Lung (tissue), 17 donors: ENCODE measurements at places on chromosomes 7 and 10. TPM values are rescaled to one million over a fixed set of nuclear protein-coding genes. Genes with fewer than 3 reads are reported as not detected.

DNA sequence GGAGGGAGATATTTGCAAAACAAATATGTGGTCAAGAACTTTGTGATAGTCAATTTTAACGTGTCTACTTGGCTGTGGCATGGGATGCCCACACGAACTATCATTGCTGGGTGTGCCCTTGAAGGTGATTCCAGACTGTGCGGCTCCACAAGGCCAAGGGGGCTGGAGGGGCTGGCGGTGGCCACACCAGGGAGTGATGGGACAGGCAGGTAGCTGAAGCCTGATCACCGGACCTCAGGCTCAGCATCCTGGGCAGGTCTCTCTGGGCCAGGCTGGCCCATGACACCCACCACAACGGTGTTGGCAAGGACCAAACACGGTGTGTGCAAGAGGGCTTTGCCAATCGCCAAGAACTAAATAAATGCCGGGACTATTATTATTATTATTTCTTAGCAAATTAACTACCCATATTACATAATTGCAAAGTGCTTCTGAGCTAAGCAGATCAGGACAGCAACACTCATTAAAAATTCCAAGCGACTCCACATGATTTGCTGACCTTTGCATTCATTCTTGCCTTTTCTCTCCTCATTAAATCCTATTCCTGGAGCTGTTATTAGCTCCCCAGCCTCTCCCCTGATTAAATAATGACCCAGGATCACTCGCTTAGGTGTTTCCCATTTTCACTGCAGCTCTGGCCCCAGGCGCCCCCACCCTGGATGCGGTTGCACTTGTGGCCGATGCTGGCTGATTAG lies 35.4 kb upstream of the PPP2R2D start:
- no peak for DNase-seq

DNA sequence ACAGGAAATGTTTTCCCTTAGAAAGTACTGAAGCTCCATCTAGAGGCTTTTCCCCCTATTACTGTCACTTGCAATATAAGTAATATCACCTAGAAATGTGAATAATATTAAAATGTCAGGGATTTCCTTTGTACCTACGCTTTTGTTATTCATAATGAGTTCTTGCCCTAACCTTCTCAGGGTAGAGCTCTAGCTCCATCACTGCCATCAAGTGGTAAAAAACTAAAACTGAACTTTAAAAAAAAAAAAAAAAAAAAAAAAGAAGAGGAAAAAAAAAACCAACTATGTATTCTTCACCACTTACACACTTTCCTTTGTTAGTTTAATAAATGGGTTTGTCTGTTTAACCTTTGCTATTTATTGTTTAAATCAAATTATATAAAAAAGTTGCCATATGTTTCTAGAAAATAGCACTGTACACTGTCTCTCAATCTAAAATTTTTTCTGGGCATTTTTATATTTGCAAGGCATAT lies 49.9 kb downstream of the DNAJC1 start:
- DNase-seq, result no peak

- DNase-seq, result no peak
Observed at GRCh38 chr10:21084700-21085099, 187.6 kb upstream of the NEBL start.

GRCh38 chr10:10499839-10500238 lies 517.8 kb upstream of the CELF2 start:
- DNase-seq, result no peak

DNA sequence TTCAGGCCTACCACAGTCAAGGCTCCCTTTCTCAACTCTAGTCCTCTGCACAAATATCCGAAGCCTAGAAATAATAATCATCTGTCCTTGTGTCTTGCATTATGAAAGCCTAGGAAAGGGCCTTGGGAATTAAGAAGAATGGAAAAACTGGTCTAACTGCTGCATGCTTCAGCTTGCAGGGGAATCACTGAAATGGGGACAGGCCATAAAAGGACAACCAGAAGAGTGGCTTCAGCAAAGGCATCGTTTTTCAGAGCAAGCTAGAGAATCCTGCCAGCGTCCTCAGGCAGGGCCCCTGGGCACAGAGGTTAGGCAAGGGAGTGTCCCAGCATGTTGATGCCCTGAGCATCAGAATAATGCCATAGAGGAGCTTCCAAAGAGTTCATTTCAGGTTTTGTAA lies 13.2 kb downstream of the ERVW-1 start:
- DNase-seq, result no peak

DNA sequence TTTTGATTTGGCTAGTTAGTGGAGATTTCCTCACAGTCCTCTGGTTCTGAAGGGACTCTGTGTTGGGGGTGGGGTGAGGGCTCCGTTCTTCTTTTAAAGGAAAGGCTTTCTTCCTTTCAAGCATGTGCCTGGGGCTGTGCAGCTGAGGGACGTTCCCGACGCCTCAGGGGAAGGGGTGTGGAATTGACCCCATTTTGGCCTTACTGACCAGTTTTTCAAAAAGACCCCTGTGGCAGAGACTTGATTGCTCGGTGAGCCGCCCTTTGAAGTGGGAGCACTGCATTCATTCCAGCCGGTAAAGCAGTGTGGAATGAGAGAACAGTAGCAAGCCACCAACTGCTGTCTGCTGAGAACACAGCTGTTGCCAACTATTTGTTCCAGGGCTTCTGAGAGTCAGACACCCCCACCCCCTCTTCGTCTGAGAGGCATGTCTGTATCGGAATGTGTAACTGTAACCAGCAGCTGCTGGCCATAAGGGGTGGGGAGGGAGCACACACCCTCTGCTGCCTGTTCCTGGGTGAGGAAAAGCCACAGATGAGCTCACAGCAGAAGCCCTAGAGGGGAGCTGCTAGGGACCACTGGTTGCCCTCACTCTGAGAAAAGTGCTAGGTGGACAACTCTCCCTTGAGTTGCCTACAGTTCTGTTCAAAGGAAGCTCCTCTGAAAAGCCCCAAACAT lies 33.2 kb downstream of the WBP1L start:
- DNase-seq, result peak; percentile 98

DNA sequence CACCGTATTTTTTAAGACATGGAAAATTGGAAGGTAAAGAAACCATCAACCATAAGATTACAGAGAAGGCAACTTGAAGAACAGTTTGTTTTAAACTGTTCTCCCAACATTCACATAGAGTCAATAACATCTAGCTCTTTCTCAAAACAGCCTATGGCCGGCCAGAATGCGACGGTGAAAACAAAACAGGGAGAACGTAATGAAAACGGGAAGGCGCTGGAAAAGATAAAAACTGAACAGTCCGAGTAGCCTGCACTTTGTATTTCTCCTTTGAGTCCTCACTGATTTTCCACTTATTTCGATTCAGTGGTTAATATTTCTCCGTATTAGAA lies 637 bp downstream of the MICU1 start:
- DNase-seq, result peak; percentile 15

DNA sequence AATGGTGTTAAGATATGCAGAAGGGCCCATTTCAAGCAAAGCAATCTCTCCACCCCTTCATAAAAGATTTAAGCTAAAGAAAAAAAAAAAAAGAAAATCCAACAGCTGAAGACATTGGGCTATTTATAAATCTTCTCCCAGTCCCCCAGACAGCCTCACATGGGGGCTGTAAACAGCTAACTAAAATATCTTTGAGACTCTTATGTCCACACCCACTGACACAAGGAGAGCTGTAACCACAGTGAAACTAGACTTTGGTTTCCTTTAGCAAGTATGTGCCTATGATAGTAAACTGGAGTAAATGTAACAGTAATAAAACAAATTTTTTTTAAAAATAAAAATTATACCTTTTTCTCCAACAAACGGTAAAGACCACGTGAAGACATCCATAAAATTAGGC lies 28.6 kb downstream of the PPP3CB start:
- no peak for DNase-seq

DNA sequence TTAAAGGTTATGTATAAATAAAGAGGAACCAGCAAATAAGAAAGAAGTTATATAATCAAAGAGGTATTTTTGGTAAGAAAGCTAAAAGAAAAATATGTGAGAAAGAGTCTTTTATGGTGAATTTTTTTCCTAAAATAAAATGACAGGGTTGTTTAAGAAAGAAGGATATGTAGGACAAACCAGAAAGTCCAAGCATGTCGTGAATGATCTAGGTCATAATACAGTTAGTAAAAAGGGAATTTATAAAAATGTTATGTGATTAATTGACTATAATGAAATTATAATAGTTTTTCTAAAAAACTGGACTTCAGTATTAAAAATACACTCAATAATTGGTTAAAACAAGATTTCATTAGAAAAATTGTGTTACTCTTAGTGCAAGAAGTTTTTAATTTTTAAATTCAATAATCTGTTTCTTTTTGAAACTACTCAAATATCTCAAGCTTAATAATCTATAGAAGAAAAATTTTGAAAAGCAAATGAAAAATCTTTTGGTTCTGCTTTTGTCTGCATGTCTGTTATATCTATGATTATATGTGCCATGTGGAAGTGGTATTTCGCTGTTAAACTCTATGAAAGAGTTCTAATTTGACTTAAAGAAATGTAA lies 23.3 kb downstream of the AVL9 start:
- DNase-seq, result no peak

DNA sequence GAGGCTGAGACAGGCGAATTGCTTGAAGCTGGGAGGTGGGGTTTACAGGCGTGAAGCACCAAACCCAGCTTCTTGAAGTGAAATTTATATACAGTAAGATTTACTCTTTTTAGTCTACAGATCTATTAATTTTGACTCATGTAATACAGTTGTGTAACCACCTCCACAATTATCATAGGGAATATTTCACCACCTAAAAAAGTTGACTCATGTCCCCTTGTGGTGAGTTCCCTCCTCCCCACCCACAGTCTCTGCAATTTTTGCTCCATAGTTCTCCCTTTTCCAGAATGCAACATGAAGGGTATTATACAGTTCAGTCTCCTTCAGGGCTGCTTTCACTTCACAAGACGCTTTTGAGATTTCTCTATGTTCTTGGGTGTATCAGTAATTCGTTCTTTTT lies 156.8 kb downstream of the FAM107B start:
- DNase-seq, result no peak

DNA sequence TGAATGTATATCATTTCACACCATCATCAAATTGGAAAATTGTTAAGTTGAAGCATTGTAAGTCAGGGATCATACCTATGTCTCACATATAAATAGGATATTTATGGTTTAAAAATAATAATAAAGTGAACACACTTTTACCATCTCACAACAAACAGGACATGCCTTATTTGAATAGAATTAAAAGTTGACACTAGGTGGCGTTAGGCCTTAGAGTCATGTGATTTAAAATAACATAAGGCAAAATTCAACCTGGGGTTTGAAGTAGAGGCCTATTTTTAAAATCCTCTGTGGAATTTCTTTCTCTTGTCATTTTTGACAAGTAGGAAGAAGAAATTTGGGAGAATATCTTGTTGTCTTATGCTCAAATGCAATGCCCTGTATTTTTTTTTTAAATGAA lies 184.7 kb upstream of the PCDH15 start:
- DNase-seq, result peak; percentile 27

DNA sequence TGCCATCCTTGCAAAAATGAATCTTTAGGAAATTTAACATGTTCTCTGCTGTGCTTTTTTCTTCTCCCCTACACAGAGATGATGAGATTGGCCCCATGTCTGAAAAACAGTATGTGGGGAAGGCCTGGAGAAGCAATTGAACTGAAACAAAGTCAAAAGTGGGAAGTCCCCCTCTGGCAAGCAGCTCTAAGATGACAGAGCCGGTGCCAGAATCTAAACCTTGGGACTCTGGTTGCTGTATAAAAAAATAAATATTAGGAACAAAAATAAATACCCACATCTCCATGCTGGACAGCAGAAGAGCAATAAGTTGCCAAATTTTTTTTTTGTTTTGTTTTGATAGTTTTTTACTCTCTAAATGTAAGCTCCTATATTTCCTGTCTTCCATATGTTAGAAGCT lies 51.8 kb upstream of the TRIL start:
- peak; percentile 70 for DNase-seq

DNA sequence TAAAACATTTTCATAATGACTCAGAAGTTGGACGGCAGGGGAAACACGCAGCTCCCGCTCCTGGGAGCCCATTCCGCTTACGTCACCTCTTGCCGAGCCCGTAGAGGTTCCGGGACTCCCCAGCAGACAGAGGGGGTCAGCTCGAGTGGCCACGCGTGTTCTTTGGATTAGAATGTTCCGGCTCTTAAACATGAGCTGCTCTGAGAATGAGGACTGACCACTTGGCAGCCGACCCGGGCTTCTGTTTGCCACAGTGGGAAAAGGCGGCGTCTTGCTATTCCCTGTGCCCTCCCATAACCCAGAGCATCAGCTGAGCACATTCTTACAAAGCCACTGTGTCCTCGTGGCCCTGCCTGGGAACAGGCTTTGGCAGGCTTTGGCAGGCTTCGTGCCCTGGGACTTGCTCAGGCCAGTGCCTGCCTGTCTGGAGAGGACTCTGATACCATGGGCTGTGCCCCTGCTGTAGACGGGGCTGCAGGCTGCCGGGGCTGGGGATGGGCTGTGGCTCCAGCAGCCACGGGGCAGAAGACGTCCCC lies 40.1 kb downstream of the PFKP start:
- peak; percentile 50 for DNase-seq

GRCh38 chr10:86792461-86793167 lies 36.2 kb downstream of the BMPR1A start:
- DNase-seq, result no peak

GRCh38 chr7:146276888-146277287 lies 160.3 kb downstream of the CNTNAP2 start:
- DNase-seq, result no peak

- DNase-seq, result no peak
Observed at GRCh38 chr10:6465854-6466601, 114.0 kb downstream of the PRKCQ start.

- peak; percentile 96 for DNase-seq
Observed at GRCh38 chr10:99958302-99958701, 51.4 kb downstream of the DNMBP start.

Gene ZNF365
- total RNA-seq, result 0.80 TPM

Gene PRKCQ
- 9.1 TPM for total RNA-seq

Gene CTAGE6
- not detected for total RNA-seq

Gene ADGRA1
- 0.23 TPM for total RNA-seq

Gene CCL24
- total RNA-seq, result 4.8 TPM

Gene CUL2
- total RNA-seq, result 30.8 TPM

Gene UCN3
- total RNA-seq, result 0.77 TPM

Gene RP9
- 12.2 TPM for total RNA-seq

Gene H2BK1
- 0.52 TPM for total RNA-seq
